ENCODE measurements at places on chromosomes 1 and 21. TPM values are rescaled to one million over a fixed set of nuclear protein-coding genes. Genes with fewer than 3 reads are reported as not detected.
A peak's percentile ranks its signal among the peaks of the same experiment; 100 is the strongest.

DNA sequence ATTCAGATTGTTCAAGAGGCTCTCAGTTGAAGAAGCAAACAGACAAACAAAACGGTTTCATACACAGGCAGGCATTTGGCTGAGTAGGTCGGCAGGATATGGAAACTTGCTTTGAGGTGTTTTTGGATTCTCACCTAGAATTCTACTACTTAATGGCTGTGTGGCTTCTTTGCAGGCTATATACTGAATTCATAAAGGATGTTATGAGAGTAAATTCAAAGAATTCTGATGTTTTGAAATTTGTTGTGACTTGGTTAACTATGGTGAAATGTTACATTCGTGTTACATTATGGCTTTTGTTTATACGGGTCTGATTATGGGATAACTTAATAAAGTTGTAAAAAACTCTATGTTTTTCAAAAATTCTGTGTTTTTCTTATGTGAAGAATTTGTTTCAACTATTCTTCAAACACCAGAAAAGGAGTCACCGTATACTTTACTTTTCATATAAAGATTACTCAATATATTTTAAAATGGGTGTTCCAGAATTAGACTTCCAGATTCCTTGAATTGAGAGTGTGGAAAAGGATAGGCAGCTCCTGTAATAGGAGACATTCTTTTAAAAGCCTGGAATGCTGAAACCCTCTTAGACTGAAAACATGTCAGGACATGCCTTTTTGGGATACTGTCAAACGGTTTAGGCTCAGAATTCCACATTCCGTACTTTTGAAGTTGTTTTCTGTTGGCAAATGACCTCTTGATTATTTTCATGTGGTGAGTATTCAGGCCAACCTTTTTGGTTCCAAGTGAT, 8.2 kb upstream of the IRF2BP2 start:
- DNase-seq = no peak

- no peak for DNase-seq
Observed at GRCh38 chr1:60033066-60033465, 40.5 kb downstream of the C1orf87 start.

- no peak for DNase-seq
Observed at GRCh38 chr1:224626042-224626441, 9.9 kb downstream of the CNIH3 start.

DNA sequence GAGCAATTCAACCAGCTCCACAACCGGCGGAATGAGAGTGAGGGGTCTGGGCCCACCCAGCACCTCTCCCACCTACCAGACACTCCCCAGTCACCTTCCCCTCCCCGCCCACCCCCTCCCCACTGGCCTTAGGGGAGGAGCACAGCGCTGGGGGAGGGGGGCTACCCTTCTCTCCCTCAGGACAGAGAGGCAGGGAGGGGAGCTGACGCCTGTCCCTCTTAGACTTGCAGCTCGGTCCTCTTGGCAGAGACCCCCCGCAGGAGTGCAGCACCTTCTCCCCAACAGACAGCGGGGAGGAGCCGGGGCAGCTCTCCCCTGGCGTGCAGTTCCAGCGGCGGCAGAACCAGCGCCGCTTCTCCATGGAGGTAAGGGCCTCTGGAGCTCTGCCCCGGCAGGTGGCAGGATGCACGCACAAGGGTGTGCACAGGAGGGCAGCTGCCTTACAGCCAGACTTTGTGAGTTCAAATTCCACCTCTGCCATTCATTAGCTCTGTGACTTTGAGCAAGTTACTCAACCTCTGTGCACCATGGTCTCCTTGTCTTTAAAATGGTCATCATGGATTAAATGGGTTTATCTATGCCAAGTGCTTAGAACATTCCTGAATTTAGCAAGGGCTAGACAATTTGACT, 18.9 kb downstream of the CDK18 start:
- DNase-seq = no peak

DNA sequence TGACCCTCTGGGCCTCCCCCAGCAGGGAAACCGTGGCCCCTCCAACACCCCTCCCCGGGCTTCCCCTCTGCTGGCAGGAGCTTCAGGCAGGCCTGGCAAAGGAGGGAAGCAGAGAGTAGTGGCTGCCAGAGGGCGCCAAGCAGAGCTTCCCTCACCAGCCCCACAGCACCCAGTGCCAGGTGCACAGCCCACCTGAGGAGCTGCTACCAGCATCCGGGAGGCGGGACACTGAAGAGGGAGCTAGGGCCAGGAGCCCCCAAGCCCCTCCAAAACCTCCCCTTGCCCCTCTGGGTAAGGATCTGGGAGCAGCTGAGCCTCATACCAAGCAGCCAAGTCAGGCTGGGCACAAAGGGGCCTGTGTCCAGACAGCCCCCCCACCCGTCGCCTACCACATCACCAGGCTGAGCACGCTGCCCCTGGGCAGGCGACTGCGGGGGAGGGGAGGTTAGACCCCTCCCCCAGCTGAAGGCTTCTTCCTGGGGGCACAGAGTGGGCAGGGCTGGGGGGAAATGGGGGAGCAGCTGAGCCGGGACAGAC, 19.6 kb downstream of the CCDC24 start:
- DNase-seq = no peak

DNA sequence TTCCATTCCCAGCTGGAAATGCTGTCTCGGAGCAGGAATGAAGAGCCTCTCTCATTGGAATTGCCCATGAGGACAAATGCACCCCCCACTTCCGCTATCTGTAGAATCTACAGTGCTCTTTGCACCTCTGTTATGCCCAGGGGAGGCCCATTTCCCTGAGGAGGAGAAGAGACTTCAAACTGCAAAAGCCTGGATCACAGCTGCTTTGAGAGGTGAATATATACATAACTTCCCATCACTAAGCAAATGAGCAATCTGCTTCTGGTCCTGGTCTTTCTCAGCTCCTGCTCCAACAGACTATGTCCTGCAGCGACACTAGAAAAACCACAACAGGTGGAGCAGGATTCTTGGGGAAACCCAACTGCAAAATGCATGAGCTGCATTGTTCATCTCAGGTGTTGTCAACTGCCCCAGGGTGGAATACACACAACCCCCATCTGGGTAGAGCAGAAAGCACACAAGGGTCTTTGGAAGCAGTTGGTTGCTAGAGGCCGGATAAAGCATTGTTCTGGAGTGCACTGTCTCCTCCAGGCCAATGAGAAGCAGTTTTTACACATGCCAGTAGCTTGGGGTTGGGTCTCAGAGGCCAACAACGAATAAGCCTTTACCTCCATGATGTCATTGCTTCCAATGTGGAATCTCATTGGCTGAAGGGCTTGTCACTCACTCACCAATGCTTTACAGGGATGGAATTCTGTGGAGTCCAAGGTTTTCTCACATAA, 67.7 kb upstream of the RAB4A start:
- no peak for DNase-seq

GRCh38 chr1:184419350-184420161, 32.7 kb downstream of the C1orf21 start:
- no peak for DNase-seq

DNA sequence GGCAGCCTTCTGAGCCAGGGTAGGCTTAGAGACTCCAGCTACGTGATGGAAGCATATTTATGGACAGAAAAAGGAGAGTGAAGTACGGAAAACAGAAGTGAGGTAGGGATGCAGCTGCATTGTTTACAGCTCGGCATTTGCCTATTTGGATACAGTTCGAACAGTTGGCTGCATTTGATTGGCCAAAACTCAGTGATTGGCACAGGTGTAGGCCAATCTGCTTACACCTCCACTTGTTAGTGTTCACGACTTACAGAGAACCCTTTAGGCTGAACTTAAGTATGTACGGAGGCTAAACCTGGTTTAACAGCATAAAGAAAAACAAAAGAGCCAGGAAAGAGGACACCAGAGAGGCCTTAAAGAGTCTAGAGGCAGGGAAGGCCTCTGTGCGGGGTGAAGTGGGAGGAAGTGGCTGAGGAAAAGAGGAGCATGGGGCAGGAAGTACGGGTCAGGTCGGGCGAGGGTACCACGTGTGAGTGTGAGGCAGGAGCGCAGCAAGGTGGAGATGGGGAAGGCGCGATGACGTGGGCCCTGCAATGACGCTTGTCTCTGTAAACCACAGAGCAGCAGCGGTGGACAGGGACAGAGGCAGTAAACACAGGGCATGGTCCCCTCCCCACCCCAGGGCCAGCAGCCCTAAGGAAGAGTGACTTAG, 32.0 kb downstream of the RSPH1 start:
- peak; percentile 53 for DNase-seq

- no peak for DNase-seq
Observed at GRCh38 chr21:44681861-44682579, at the start of gene KRTAP12-1. KRTAP12-1 (minus strand) TSS chr21:44682163; CDS start chr21:44682123, 40 bp downstream.

- no peak for DNase-seq
Observed at GRCh38 chr1:179973198-179974110, 18.8 kb downstream of the CEP350 start.

DNA sequence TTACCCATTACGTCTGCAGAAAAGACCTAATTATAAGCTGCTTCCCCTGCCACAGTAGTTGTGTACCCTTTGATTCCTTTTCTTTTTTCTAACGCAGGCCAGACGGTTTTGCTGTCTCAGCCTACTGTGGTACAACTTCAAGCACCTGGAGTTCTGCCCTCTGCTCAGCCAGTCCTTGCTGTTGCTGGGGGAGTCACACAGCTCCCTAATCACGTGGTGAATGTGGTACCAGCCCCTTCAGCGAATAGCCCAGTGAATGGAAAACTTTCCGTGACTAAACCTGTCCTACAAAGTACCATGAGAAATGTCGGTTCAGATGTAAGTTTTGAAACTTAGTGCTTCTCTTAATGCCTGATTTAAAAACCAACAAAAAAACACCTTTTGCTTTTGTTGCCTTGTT, 35.8 kb downstream of the ATF6 start:
- no peak for DNase-seq

DNA sequence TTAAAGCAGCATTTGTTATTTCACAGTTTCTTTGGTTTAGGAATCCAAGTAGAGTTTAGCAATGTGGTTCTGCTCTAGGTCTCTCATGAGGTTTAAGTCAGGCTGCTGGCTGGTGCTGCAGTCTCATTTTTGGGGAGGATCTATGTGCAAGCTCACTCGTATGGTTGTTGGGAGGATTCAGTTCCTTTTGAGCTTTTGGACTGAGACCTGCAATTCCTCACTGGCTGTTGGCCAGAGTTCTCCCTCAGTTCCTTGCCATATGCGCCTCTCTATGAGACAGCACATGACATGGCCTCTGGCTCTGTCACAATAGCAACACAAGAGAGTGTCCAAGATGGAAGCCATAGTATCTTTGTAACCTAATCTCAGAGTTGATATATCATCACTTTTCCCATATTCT, 91.0 kb downstream of the OLFML2B start:
- DNase-seq = no peak

- DNase-seq = peak; percentile 7
Observed at GRCh38 chr1:112509005-112509659, 367 bp downstream of the WNT2B start.

DNA sequence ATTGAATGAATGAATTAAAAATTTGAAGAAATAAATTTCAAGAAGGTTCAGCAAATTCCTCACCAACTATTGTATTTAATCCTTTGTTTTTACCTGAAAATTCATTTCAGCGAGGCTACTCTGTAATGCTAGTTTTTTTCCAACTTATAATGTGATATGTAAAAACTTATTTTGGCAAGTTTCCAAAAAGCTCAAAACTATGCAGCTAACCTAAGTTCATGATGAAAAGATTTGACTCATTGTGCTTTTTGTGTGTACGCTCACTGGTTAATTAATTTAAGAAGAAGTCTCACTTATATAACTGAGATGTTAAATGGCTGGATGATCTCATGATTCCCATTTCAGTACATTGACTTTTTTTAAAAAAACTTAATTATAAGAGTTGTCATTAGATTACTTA, 196.0 kb upstream of the SAMSN1 start:
- no peak for DNase-seq

DNA sequence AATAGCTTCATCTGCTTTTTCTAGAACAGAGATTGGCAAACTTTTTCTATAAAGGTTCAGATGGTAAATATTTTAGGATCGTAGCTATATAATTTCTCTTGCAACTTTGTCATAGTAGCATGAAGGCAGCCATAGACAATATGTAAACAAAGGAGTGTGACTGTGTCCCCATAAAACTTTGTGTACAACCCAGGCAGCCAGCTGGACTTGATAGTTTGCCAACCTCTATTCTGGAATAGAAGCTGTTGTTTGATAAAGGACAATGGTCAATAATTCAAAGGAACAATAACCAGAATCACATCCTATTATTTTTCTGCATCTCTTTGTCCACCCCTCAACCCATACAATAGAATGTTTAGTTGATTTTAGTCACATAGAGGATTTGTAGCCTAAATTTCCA, 286.7 kb downstream of the LMX1A start:
- no peak for DNase-seq

GRCh38 chr1:220076861-220077762, 12.5 kb downstream of the BPNT1 start:
- DNase-seq = no peak

GRCh38 chr1:19918057-19918456, 5.4 kb downstream of the PLA2G2E start:
- DNase-seq = peak; percentile 66

GRCh38 chr21:28799926-28800325, 192.8 kb downstream of the LTN1 start:
- DNase-seq = no peak

- no peak for DNase-seq
Observed at GRCh38 chr1:212428496-212428895, 4.2 kb upstream of the NENF start.

GRCh38 chr1:2587071-2587859, 688 bp downstream of the PRXL2B start:
- DNase-seq = peak; percentile 46

GRCh38 chr1:236685205-236685916, 938 bp upstream of the ACTN2 start:
- DNase-seq = no peak

DNA sequence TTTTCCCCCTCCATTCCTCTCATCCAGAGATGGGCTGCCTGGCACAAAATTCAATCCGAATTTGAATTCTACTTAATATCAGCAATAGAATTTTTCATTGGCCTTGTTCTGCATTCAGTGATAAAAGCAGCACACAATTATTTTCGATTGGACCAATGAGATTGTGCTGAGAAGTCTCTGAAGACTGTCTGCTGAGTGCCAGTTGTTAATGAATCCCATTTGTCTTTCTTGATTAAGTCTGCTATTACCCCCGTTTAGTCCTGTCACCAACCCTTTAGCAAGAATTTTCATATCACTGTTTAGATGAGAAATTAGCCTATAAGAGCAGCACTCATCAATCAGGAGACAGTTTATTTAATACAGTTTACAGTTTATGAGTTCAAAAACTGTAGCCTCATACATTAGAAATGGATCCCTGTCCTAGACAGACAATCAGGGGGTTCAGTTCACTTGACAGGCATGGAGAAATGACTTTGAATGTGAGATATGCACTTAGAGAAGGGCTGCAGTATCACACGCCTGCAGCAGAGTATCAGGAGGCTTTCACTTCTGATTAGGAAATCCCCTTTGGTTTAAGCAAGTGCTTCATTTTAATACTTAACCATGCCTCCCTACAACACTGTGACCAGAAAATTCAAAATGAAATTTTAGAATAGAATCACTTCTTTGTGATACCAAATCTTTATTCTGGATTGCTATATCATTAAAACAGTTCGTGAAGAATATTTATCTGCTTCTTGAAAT, 304.7 kb upstream of the PTBP2 start:
- no peak for DNase-seq

The OLFML2B gene
- 0.12 TPM for total RNA-seq

The SLFNL1 gene
- total RNA-seq = 0.08 TPM

The CRYBG2 gene
- total RNA-seq = 5.1 TPM

The PM20D1 gene
- 0.25 TPM for total RNA-seq

The VPS26C gene
- total RNA-seq = 62.6 TPM

The CD5L gene
- not detected for total RNA-seq

The ADGRB2 gene
- 0.08 TPM for total RNA-seq

The SERBP1 gene
- 628 TPM for total RNA-seq

The PTAFR gene
- 0.29 TPM for total RNA-seq

The ATP6V1G3 gene
- not detected for total RNA-seq
